H54 (cell line): ENCODE measurements at places on chromosomes 5 and 9.
A peak's percentile ranks its signal among the peaks of the same experiment; 100 is the strongest.

GRCh38 chr9:72577212-72577753 lies 55.9 kb downstream of the TMC1 start:
- DNase-seq, result peak; percentile 47

DNA sequence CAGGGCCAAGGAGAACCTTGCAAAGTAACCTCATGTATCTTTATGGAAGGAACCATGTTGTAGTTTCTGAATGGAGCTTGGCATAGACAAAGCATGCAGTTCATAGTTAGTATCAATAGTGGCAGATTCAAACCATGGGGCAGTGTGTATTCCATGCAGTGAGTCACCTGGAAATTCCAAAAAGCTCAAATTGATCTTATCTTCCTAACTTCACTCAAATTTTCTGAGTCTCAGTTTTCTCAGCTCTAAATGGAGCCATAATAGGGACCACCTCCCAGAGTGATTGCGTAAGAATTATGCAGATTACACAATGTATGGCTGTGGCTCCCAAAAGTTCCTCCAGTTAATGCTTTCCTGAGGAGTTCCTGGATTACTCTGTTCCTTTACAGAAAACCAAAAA lies 549.9 kb upstream of the KLF4 start:
- no peak for DNase-seq

DNA sequence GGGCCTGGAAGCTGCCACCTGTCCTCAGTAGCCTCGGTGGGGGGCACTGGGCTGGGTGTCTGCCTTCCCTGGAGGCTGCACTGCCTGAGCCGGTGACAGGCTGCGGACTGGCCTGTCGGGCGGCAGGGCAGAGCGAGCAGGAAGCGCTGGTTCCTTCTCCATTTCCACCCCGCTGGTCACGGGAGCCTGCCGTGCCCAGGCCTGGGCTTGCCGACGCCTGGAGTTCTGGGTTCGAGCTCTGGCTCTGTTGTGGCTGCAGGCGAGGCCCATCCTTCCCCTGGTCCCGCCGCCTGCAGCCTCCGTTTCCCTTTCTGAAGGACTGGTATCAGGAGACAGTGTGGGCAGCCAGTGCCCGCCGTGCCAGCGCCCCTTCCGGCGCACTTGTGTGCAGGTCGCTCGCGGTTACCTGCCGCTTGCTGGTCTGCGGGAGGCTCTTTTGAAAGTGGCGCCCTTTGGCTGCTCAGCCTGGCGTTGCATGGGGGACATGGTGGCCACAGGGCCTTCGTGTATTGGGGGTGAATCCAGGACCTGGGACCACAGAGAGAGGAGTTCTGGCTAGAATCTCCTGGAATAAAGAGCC lies 34.0 kb downstream of the RXRA start:
- DNase-seq, result no peak

DNA sequence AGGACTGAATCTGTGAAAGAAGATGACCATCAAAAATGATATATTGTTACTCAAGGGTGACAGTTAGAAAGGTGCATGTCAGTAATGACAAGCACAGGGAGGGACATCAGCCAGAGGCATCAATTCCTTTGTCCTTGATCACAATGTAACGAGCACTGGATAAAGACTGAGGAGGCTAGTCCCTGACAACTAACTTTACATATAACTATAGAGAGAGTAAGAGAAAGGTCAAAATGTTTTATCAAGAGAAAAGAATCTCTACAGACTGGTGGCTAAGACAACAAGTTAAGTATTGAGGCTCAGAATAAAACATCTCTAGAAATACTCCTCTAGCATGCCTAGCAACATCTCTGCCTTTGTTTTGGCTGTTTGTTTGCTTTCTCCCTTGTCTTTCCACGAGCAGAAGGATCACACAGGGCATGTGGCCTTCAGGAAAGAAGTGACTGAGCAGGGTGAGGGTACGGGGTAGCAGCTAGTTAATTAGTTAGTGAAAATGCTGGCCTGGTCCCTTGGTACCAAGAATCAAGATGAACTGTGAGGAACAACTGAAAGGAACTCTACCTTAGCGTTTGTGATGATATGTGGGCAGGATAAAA lies 724.1 kb upstream of the MEF2C start:
- DNase-seq, result no peak

DNA sequence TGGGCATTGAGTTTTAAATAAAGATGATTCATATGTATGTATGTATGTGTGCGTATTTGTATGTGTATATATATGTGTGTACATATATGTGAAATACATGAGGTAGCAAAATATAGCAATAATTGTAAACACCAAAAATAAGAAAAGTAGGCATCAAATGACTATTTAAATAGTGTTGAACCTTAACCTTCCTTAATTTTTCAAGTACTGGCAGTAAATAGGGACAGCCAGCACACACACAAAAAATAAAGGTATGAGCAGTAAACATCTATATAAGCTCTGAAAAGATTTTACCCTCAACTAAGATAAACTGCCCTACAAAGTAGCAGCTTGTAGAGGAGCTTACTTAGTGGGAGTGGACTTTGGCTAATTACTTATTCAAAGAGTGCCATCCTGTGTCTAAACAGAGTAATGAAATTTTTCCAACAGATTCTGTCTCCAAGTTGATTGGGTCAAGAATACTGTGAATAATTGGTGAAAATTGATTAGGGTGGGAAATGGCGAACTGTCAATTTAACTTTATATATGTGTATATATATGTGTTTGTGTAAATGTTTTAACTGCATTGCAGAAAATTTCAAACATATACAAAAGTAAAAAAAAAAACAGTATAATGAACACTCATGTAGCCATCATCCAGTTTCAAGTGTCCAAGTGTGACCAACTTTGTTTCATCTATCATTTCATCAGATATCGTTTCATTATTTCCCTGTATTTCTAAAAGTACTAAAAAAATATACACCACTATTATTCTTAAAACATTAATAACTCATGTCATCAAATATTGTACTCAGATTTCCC lies 2.0 kb upstream of the ADAMTS6 start:
- DNase-seq, result no peak

DNA sequence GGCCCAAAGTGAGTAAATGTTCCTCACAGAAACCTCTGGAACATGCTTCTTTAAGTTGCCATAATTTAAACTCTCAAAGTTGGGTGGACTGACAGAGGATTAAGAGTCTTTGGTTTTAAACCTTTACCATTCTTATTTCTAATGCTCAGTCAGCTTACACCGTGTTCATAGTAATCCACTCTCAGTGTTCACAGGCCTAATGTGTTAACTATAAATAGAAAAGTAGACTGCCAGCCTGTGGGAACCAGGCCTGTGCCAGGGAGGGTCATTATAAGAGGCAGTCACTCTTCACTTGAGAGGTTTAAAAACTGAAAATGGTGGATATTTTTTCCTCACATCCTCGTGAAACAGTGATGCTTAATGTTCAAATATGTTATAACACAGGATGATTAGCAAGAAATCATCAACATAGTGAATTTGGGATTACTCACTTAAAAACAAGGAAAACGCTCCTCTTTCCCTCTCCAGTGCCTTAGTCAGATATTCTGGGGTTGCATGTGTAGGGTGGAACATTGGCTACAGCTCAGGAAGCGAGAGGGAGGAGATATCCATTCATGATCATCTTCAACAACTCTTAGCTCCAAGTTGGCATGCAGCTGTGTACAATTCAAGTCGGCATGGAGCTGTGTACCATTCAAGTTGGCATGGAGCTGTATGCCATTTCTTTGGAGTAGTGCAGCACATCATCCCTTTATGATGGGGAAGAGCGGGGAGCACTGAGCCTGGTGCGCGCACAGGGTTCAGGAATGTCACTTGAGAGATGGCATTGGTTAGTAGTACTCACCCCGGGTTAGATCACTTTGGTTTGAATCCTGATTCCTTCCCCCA lies 65.8 kb downstream of the KIAA1958 start:
- no peak for DNase-seq

- no peak for DNase-seq
Measured at GRCh38 chr9:106560540-106560939, 302.4 kb upstream of the ZNF462 start.

GRCh38 chr5:55226027-55226933 lies 835 bp downstream of the MCIDAS start:
- DNase-seq, result peak; percentile 89

GRCh38 chr5:93503598-93504067 lies 77.4 kb downstream of the NR2F1-AS1 start:
- peak; percentile 37 for DNase-seq

DNA sequence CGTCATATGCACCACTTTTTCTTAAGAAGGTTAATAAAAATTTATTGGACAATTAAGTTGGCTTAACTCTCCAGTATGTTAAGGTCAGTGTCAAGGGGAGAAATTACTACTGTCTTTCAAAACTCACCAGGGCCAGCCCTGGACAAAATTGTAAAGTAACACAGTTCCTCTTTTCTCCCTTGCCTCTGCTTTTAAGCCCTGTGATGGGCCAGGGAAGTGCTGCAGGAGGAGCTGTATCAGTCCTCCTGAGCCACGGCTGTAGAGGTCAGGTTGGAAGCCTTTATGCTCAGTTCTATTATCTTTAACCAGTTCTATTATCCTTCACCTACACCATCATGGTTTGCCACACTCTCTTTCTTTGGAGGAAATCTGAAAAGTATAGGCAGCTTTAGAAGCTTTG lies 11.5 kb upstream of the PPP2R2B start:
- DNase-seq, result no peak

DNA sequence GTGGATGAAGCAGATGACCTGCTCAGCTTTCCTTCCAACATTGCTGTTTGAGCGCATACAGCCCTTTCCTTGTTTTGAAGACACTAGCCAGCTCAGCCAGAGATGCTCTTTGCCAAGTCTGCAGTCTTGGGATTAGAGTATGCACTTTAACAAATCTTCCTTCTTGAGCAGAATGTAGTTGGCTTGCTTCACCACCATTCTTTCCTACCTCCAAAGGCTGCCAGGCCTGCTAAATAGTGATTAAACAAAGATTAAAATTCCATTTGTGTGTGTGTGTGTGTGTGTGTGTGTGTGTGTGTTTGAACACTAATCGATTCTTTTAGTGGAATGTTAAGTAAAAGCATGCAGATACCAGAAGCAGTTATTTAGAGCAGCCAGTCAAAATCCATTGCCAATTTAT lies 97.6 kb downstream of the GALNT10 start:
- no peak for DNase-seq

DNA sequence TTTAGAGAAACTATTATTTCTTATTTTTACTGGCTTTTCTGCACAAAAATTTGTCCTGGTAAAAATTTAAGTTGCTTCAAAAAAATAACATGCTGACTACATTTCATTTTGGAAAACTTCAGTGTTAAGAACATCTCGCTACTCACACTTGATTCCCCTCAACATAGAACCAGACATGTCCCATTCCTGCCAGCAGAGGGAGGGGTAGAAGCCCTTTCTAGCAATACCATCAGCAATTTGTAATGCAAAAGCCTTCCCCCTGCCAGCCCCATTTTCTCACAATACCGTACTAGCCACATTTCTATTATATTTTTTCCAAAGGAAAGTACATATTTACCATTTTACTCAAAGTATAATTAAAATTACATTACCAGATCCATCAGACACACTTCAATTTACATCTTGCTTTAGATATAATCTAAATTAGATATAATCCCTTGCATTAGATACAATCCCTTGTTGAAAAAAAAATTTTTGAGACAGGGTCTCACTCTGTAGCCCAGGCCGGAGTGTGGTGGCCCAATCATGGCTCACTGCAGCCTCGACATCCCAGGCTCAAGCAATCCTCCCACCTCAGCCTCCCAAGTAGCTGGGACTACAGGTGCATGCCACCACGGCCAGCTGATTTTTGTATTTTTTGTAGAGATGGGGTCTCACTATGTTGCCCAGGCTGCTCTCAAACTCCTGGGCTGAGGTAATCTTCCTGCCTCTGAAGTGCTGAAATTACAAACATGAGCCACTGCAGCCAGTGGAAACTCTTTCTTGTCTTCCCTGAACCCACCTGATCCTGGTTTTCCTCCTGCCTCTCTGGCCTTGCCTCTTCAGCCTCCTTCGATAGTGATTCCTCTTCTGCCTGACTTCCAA lies 39.6 kb upstream of the IDNK start:
- DNase-seq, result peak; percentile 72

- DNase-seq, result no peak
Measured at GRCh38 chr5:137672001-137672400, 63.9 kb downstream of the KLHL3 start.

DNA sequence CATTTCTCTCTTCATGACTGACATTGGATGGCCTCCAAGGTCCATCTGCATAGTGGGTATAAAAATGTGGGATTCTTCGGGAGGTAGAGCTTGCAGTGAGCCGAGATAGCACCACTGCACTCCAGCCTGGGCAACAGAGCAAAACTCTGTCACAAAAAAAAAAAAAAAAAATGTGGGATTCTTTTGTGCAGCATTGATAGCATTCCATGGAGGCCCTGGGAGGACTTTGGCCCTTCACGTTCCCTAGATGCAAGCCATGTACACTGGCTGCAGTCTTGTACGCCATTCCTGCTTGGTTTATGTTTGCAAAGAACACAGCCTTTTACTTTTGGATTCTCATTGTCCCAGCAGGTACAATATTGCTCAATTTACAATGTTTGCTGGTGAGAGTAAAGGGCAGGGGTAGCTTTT lies 157.8 kb downstream of the SLCO4C1 start:
- DNase-seq, result no peak

GRCh38 chr9:130579738-130580463 lies 524 bp downstream of the FUBP3 start:
- DNase-seq, result no peak

GRCh38 chr5:59749782-59750520 lies 143.6 kb downstream of the PDE4D start:
- no peak for DNase-seq

DNA sequence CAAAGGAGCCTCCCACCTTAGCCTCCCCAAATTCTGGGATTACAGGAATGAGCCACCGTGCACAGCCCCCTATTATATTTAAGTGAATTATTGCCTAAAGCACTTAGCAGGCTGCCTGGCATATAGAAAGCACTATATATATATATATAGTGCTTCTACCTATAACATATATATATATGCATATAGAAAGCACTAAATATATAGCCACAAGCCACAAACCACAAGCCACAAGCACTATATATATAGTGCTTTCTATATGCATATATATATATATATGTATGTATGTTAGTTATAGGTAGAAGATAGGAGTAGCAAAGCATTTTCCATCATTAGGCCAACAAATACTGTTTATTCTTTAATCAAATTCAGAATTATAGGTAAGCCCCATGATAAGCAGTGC lies 185.8 kb downstream of the CWC27 start:
- no peak for DNase-seq

- DNase-seq, result no peak
Measured at GRCh38 chr5:73534011-73534644, 31.3 kb downstream of the ANKRA2 start.

DNA sequence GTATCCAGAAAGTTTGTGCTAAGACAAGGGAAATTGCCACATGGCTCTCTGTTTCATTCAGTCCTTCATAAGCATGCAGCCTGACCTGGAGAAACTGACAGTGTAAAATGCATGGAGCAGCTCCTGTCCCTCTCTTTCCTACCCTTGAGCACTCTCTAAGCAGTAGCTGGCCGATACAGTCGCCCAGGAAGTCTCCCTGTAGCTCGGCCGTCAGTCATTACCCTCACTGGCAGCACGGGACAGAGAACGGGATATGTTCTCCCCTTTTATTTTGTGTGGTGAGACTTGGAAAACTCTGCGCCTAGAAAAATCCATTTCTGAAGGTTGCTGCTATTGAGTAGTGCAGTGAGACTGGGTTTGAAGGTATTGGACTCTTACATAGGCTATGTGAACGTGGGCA lies 56.8 kb upstream of the KCNMB1 start:
- DNase-seq, result no peak
